Activated T-cell treated with anti-CD3 and anti-CD28 coated beads for 48 hours (primary cell): ENCODE measurements at places on chromosomes 2 and 18.
A peak's percentile ranks its signal among the peaks of the same experiment; 100 is the strongest.

DNA sequence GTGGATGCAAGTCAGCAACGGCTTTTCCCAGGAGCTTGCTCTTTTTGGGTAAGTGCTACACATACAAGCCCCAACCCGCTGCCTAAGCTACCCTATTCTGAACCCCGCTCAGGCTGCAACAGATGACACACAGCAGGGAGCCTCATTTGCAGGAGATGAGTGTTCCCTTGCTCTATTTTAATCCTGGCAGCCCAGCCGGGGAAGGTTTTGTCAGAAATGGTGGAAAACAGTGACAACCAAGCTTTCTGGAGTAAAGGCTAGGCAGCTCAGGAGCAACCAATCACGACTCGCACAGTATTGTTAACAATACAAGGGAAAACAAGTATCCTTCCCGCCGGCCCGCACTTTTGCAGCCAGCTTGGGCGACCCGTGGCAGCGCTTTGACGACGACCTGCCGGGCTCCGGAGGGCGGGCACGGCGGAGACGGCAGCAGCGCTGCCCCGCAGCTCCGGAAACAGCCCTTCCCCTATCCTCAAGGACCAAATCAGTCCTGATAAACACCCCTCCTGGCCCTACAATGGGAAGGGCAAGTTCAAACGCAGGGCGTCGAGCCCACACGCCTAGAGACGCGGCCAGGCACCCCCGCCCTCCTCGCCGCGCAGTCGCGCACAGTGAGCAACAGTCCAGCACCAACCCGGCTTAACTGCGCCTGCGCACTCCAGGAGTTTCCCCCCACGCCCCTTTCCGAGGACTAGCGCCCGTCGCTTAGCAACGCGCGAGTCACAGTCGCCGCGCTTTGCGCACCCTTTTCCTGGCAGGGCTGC, 74.3 kb upstream of the TSPYL6 start:
- peak; percentile 84 for DNase-seq

- no peak for DNase-seq
Measured at GRCh38 chr2:444937-445884, 157.3 kb upstream of the ALKAL2 start.

GRCh38 chr2:95374029-95374428, 28.5 kb upstream of the FAHD2A start:
- no peak for DNase-seq

DNA sequence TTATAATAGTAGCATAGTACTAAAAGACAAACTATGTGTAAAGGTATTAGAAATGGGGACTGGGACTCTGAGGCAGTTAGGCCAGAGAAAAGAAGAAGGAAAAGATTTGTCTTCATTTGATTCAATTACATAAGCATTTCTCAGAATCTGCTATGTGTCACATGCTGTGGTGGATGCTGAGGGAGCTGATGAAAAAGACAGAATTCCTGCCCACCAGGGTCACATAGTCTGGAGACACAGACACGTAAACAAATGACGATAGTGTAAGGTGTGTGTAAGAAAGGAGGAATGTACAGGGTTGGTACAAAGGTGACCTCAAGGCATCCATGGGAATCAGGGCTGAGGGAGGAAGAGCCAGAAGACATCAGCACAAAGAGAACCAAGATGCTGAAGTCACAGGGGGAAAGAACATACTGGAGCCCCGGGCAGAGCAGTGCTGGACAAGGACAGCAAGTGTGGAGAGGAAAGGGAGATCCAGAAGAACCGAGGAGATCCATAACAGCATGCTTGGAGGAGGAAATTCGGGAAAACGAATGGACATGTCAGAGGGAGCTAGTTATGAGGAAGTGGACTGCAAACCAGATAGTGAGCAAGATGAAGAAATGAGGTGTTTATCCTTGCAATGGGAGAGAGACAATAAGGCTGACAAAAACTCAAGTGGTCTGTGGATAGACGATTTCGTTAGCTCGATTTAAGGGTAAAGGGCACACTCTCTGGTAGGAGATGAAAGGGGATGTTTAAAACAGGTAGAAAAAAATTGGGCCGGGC, 1.2 kb upstream of the MAPRE3 start:
- no peak for DNase-seq

GRCh38 chr2:54942373-54942772, 107.9 kb downstream of the RTN4 start:
- DNase-seq = no peak

- DNase-seq = no peak
Measured at GRCh38 chr18:62690236-62690815, 25.0 kb upstream of the PHLPP1 start.

GRCh38 chr2:68375582-68375981, 10.5 kb downstream of the PLEK start:
- no peak for DNase-seq

DNA sequence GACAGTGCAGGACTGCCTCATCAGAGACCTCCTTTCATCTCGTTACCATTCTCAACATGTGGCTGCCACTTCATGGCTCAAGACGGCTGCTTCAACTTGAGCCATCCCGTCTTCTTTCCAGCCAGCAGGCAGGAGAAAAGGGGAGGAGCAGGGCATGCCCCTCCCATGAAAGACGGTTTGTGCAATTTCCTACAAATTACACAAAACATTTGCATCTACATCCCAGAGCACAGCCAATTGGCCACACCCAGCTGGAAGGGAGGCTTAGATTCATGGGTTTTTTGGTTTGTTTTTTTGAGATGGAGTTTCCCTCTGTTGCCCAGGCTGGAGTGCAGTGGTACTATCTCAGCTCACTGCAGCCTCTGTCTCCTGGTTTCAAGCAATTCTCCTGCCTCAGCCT, 11.8 kb downstream of the UCN start:
- DNase-seq = no peak

DNA sequence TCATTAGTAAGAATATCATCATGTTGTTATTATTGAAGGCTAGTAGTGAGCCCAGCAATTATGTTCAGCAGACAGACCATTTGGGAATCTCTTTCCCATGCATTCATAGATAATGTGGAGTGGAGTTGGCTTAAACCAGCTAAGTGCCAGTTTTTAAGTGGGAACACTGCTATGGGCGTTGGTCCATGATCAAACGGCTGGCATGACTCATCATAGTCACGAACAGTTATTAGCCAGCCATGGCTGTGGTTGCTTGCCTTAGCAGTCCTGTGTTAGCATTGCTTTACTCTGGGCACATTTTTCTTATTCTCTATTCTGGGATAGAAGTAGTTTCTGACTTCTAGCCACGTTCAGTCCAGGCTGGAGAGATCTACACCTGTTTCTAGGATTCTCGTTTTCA, 17.7 kb downstream of the EIF4E2 start:
- DNase-seq = no peak

DNA sequence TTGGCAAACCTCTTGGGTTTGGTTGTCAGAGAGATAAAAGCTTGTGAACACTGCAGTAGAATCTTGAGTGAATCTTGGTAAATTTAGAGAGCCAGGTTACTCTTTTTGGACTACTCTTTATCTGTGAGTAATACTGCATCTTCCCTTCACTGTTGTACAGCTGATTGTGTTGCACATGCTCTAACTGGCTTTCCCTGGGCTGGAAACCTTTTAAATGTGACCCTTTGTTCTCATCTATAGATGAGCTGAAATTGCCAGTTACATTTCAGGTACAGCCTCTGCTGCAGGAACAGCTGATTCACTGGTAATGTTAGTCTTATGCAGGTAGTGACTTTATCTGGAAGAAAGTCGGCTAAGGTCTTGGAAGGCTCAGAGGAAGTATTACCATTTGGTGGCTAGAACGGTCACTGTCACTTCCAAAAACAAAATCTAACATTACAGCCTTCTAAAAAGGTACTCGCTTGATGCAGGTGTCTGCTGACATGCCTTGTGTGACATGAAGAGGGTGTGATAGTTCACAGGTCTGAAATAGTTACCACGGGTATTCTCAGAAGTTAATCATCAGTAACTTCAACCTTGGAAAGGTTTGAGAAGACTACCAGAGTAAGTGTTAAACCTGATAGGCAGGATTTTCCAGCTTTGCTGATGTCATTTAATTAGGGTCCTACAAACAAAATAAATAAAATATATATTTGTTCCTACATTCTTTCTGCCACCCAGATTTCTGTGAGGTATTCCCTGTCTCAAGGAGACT, 851.1 kb downstream of the SLC4A3 start:
- no peak for DNase-seq

- no peak for DNase-seq
Measured at GRCh38 chr18:57054891-57055290, 92.0 kb upstream of the BOD1L2 start.

DNA sequence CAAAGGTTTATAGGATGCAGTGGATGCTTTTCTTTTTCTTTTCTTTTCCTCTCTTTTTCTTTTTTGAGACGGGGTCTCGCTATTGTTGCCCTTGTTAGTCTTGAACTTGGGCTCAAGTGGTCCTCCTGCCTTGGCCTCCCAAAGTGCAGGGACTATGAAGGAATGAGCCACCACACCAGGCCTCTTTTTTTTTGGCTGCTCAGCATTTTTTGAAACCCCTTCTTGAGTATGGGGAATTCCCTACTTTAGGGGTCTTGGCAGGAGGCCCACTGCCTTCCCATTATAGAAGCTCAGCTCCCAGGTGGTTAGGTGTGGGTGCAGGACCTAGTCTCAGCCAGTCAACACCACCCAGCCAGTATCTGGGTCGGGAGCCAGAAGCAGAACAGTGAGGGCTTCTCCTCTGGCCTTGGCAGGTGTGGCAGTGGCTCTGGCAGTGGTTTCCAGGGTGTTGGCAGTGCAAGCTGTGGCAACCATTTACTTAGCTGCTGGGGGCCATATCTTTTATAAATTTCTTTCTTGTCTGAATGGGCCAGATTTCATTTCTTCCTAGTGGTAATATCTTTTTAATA, 51.4 kb upstream of the ACYP2 start:
- no peak for DNase-seq

GRCh38 chr2:103174711-103175110, 412.9 kb downstream of the TMEM182 start:
- no peak for DNase-seq

GRCh38 chr2:121129692-121130091, 155.3 kb downstream of the TFCP2L1 start:
- DNase-seq = no peak

- no peak for DNase-seq
Measured at GRCh38 chr18:373780-374179, 105.9 kb upstream of the THOC1 start.

- DNase-seq = no peak
Measured at GRCh38 chr2:64542071-64543007, 18.2 kb downstream of the AFTPH start.

- DNase-seq = no peak
Measured at GRCh38 chr18:8983195-8983594, 119.3 kb upstream of the NDUFV2 start.

- DNase-seq = no peak
Measured at GRCh38 chr2:232473467-232473890, 14.2 kb downstream of the ECEL1 start.

DNA sequence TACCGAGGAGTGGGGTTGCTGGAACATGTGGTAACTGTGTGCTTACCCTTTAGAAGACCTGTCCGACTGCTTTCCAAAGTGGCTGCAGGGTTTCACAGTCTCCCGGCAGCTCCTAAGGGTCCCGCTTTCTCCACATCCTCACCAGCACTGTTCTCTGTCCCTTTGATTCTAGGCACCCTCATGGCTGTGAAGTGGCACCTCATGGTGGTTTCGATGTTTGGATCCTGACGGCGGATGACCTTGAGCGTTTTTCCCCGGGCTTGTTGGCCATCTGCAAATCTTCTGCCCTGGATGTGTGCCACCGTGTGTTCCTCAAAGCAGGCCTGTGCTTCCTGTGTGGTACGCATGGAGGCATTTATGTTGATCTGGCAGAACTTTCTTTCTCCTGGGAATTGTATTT, 292.5 kb upstream of the HDAC4 start:
- no peak for DNase-seq
